MCF 10A (cell line): ENCODE measurements at places on chromosomes 12 and 14. TPM values are rescaled to one million over a fixed set of nuclear protein-coding genes. Genes with fewer than 3 reads are reported as not detected.

GRCh38 chr12:120209851-120210250, 8.9 kb upstream of the RPLP0 start:
- no peak for DNase-seq

DNA sequence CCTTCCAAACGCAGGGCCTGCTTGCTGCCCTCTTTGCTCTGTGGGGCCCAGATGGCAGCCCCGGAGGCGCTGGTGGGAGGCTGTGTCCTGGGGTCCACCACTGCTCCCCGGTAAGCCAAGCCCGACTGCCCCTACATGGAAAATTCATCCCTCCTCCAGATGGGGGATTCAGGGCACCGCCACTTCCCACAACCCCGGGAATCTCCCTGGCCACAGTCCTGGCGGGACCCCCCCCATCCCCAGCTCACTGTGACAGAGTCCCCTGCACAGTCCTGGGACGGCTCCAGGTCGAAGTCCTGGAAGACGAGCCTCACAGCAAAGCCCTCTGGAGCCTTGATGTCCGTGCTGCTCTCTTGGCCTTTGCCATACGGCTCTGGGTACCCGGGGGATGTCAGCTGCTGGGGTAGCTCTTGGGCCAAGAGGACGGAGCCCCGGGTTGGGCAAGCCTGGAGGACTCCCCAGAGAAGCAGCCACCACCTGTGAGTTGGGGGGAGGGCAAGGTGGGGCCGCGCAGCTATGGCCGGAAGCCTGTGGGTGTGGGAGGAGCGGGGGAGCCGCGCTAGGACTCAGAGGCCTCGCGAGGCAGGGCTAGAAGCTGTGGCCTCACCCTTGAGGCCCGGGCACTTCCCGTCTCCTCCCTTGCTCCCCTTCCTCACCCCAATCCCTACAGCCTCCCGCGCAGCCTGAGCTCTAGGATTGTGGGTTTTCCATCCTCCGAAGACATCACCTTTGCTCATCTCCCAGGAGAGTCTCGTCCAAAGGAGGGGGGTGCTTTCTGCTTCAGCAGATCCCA, 815 bp downstream of the C1RL start:
- peak; percentile 91 for DNase-seq

DNA sequence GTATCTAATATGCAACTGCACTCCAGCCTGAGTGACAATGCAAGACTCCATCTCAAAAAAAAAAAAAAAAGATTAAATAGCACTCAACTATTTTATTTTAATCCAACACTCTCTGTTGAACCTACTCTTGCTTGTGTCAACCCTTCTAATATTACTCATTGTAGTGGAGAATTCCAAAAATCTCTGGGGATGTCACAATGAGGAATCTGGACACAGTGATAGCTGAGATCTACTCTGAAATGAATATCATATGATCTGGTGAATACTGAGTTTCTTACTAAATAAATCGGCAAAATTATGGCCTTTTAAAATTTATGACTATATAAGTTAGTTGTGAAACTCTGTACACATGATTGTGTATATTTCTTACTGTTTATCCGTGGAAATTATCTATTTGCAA, 418.2 kb downstream of the BCAT1 start:
- DNase-seq = no peak

DNA sequence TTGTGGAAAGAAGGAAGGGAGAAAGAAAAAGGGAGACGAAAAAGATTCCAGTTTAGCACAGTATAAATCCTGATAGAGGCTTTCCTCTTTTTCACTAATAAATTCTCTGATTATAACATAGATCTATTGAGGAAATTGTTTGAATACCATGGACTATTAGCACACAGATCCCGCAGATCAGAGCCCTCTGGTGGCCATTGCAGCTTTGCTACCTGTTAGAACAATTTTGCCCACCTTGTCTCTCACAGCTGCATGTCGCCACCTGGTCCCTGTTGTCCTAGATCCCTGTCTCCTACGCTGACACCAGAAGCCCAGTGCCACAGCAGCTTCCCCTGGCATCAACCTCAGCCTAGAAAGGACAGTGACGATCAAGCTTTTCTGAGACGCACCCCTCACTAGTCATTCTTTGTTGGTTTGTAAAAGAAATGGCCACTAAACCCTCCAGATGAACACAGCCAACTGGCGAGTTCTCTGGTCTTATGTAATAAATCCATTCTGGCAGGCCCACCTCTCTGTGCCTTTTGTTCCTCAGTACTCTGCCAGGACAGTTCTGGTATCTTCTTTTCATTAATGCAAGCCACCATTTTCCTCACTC, 9.9 kb downstream of the GPHB5 start:
- DNase-seq = peak; percentile 38

GRCh38 chr14:76742185-76742584, 19.1 kb upstream of the VASH1 start:
- DNase-seq = no peak

- DNase-seq = peak; percentile 58
These were observed 448 bp downstream of the FBXL14 start for GRCh38 chr12:1594006-1594260.

PTPRB gene
- 0.69 and 0.82 TPM in 2 replicates for total RNA-seq

GRCh38 chr14:77709412-77709811, 1.5 kb downstream of the SLIRP start:
- DNase-seq = no peak

GRCh38 chr12:46209170-46209569, 59.7 kb downstream of the SLC38A1 start:
- DNase-seq = peak; percentile 59

DNA sequence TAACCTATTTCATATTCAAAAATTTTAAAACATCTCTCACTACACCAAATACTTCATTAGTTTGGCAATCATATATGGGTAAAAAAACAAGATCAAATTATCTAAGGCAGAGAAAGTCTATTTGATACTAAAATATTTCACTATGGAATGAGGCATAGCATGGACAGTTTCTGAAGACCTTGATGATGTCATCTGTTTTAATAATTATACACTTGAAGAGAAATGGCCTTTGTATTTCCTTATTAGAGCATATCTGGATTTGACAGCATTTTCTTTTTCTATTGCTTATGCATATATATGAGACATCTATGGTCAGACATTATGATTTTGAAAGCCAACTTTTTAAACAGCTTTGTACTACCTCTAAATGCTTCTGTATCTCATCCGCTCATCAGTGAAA, 88.6 kb downstream of the DDHD1 start:
- no peak for DNase-seq

DNA sequence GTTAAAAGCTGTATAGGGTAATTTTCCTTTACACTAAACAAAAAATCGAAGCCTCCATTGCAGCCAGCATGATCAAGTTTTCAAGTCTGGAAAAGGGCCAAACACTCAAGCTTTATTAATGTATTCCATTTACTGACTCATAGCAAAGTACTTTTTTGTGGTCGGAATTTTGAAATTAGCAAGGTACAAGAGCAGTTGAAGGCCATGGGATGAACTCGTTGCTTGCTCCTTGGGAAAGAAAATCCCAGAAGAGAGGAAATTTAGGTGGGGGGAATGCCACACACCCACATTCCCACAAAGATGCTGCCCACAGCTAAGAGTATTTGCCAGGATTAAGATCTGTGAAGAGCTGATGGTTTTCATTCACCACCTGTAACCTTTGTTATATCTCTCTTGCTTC, 333.7 kb downstream of the EGLN3 start:
- peak; percentile 92 for DNase-seq

GPR84 gene
- total RNA-seq = 0.17 TPM in 1 of 2 replicates, not detected in the other
